ENCODE measurements at places on chromosomes 6 and 20. TPM values are rescaled to one million over a fixed set of nuclear protein-coding genes. Genes with fewer than 3 reads are reported as not detected.

SCUBE3 gene
- total RNA-seq, result 1.6 TPM

DNA sequence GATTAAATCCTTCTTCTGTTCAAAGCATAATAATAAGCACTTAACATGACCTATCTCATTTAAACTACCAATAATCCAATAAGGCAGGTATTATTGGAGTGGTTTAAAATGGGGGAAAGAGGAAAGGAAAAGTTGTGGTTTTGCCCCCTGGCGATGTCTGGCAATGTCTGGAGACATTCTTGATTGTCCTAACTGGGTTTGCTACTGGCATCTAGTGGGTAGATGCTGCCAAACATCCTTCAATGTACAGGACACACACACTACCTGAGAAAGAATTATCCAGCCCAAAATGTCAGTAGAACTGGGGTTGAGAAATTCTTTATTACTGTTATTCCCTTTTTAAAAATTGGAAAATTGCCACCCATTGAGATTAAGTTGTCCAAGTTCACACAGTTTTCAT, 25.2 kb upstream of the SRSF6 start:
- no peak for DNase-seq

GRCh38 chr20:58880994-58881752, 28.7 kb downstream of the GNAS start:
- no peak for DNase-seq

DNA sequence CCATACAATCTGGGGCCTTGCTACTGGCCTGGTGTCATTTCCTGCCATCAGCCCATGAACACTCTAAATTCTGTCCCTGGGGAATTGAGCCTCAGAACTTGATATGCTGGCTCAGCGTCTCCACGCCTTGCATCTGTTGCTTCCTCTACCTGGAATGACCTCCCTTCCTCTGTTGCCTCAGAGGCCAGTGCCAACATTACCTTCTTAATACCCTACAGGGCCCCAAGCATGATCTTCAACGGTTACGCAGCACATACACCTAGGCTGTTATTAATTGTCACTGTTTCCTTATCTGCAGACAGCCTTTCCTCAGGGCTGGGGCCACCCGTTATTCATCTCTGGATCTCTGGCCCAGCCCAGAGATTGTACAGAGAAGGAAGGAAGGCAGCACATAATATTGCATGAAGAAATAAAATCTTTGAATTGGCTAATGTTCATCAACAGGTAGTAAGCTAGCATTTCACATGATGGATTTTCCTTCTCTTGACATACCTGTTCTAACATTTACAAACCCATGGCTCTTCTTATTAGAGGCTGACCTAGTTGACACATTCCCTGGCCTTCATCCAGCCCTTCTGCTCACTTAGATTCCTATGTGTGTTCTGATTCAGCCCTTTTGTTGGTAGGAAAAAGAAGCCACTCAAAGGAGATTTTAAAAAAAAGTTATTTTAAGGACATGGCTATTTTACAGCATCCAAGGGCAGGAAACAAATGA, 8.4 kb upstream of the RNF182 start:
- DNase-seq, result no peak

- DNase-seq, result no peak
Observed at GRCh38 chr20:37356961-37357371, 11.0 kb downstream of the SRC start.

DNA sequence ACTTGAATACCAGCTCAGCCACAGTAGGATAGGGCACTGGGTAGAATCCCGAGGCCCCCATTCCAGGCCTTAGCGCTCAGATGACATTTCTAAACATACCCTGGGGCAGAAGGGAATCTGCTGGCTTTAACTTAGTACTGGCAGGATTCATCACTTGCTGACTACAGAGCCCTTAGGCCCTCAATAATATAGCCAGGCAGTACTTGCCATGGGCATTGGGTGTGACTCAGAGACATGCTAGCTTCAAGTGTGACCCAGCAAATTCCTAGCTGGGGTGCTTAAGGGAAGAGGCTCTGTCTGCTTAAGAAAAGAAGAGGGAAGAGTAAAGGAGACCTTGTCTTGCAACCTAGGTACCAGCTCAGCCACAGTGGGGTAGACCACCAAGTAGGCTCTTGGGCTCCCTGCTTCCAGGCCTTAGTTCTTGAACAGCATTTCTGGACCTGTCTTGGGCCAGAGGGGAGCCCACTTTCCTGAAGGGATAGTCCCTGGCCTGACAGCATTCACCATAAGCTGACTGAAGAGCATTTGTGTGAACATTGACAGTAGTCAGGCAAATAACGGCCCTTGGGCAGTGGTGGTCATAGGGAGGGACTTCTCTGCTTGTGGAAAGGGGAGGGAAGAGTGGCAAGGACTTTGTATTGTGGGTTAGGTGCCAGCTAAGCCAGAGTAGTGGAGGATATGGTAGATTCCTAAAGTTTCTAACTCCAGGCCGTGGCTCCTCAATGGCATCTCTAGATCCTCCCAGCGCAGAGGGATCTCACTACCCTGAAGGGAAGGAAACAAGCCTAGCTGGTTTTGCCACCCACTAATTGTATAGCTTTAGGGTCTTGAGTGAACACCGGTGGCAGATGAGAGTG, 48.5 kb upstream of the HACE1 start:
- DNase-seq, result no peak

MOCS3 gene
- total RNA-seq, result 9.4 TPM

GNAS-AS1 gene
- 1.2 TPM for total RNA-seq

GRIK2 gene
- total RNA-seq, result 130 TPM

- no peak for DNase-seq
Observed at GRCh38 chr6:168138436-168138835, 59.4 kb upstream of the FRMD1 start.

GRCh38 chr6:82410151-82410648, 46.6 kb downstream of the TPBG start:
- no peak for DNase-seq

CFB gene
- 0.82 TPM for total RNA-seq

LKAAEAR1 gene
- total RNA-seq, result 2.9 TPM

SLC17A3 gene
- not detected for total RNA-seq

DNA sequence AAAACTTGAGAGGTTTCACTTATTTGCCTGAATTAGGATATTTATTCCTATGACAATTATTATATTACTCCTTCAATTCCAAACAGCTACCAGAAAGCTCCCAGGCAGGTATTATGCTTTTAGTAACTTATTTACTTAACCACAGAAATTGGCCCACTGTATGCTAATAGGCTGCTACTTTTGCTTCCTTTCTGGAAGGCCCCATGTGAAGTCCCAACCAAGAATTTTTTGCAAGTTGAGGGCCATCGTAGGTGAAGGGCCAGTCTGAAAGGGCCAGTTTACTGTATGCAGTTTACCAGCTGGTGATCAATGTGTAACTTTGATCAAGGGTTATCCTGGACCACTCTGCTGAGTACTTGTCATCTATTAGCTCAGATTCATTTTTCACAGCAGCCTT, 45.0 kb downstream of the EDN1 start:
- DNase-seq, result no peak

DNA sequence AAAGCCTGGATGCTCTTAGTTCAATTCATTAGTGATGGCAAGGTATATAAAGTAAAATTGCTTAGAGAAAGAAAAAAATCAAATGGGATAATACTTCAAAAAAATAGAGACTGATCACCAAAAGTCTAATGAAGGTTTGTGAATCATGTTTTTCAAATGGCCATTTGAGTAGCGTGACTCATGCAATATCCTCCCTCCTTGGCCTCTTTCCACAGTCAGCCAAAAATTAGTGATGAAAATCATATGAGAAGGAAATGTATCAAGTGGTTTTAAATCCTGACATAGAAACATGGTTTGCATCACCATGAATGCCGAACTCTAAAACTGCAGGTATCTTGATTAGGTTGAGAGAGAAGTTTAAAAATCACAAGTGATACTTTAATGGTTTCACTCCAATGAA, 1.2 kb upstream of the COL19A1 start:
- no peak for DNase-seq

OGFRL1 gene
- total RNA-seq, result 23.2 TPM

IMPG1 gene
- total RNA-seq, result not detected

GRCh38 chr20:44291754-44292153, 19.2 kb downstream of the FITM2 start:
- DNase-seq, result no peak

KCNG1 gene
- total RNA-seq, result 22.4 TPM

- no peak for DNase-seq
Observed at GRCh38 chr6:83600459-83600858, 88.1 kb downstream of the PRSS35 start.

RNF182 gene
- total RNA-seq, result 35.1 TPM

DNA sequence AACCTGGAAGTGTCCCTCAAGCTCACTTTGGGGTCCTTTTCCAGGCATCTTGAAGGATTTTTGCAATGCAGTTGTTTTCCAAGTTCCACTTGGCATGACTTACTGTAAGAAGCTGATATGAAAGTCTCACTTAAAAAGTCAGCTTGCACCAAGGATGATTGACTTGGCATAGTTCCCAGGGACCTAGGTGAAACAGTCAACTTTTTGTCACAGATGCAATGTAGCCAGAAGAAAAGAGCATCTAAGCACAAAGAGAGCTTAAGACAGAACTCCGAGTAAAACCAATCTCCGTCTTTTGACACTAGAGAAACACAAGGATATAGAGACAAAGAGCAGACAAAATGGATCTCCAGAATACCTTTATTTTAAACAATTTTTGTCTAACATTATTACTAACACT, 2.6 kb upstream of the ZSCAN12 start:
- no peak for DNase-seq

COL11A2 gene
- 1.2 TPM for total RNA-seq

GRCh38 chr6:90097356-90097755, 199.3 kb downstream of the BACH2 start:
- no peak for DNase-seq

DNA sequence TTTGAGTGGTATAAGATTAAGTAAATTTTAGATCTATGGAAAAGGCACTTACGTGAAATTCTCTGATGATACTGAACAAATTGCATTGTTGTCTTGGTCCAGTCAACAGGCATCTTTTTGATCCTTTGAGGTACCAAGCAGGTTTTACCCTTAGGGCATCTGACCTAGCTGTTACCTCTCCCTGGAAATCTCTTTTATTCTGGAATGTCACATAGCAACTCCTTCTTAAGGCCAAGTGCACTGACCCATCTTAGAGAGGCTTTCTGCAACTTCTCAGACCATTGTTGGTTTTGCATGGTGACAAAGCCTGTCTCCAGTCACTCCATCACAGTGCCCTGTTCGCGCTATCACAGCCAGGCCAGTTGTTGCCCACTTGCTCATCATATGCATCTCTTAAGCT, 42.0 kb downstream of the TPD52L1 start:
- DNase-seq, result no peak

Measured in frontal cortex (tissue), 4 donors.